ENCODE measurements at places on chromosomes 2 and 18. TPM values are rescaled to one million over a fixed set of nuclear protein-coding genes. Genes with fewer than 3 reads are reported as not detected.

The SATB2 gene
- 1.3 TPM for total RNA-seq

The KLHL41 gene
- 0.36 TPM for total RNA-seq

The TMEM214 gene
- 43.7 TPM for total RNA-seq

The TNFAIP6 gene
- 49.1 TPM for total RNA-seq

The PEX13 gene
- total RNA-seq, result 32.7 TPM

The IL36A gene
- total RNA-seq, result not detected

The HAAO gene
- not detected for total RNA-seq

The DAPL1 gene
- total RNA-seq, result not detected

The THOC1 gene
- 17.0 TPM for total RNA-seq

The TBR1 gene
- total RNA-seq, result not detected

The ATP8B1 gene
- 19.7 TPM for total RNA-seq

The TMEM185B gene
- total RNA-seq, result 23.3 TPM

The SLC38A11 gene
- not detected for total RNA-seq

The TRAF3IP1 gene
- 15.2 TPM for total RNA-seq

The RHBDD1 gene
- total RNA-seq, result 7.0 TPM

The RNF144A gene
- total RNA-seq, result 1.9 TPM

The DLGAP1 gene
- 0.65 TPM for total RNA-seq

The ERBB4 gene
- total RNA-seq, result not detected

The SLC5A7 gene
- not detected for total RNA-seq

The OR6B2 gene
- not detected for total RNA-seq

The DOK6 gene
- total RNA-seq, result 3.1 TPM

The STEAP3 gene
- total RNA-seq, result 5.0 TPM

The DARS1 gene
- total RNA-seq, result 83.6 TPM

The LRATD1 gene
- total RNA-seq, result 0.49 TPM

The ASTL gene
- total RNA-seq, result not detected

The LAMA3 gene
- total RNA-seq, result 1.8 TPM

The TMEM131 gene
- 29.5 TPM for total RNA-seq

The TPO gene
- total RNA-seq, result not detected

The CAPN10 gene
- total RNA-seq, result 15.9 TPM

The C1QL2 gene
- total RNA-seq, result not detected

The MOGAT1 gene
- not detected for total RNA-seq

The MSGN1 gene
- total RNA-seq, result not detected

The SF3B6 gene
- total RNA-seq, result 121 TPM

The DSG4 gene
- not detected for total RNA-seq

The TTN gene
- under 0.01 TPM for total RNA-seq

The MFSD2B gene
- not detected for total RNA-seq

The ZNF385B gene
- total RNA-seq, result not detected

The STPG4 gene
- total RNA-seq, result not detected

The DNAJC5G gene
- total RNA-seq, result not detected

The CD302 gene
- 31.8 TPM for total RNA-seq

The PLCD4 gene
- 1.3 TPM for total RNA-seq

The IL18RAP gene
- under 0.01 TPM for total RNA-seq

The ARHGEF4 gene
- 4.9 TPM for total RNA-seq

The REEP1 gene
- total RNA-seq, result not detected

The DYSF gene
- total RNA-seq, result 6.3 TPM

The CRYGD gene
- total RNA-seq, result not detected

The ADRA2B gene
- total RNA-seq, result 0.16 TPM

The IL1R1 gene
- 301 TPM for total RNA-seq

The IL1RL2 gene
- total RNA-seq, result 1.4 TPM

The PCARE gene
- total RNA-seq, result not detected

The ANKRD62 gene
- total RNA-seq, result not detected

The COL3A1 gene
- total RNA-seq, result 10,579 TPM

The APLF gene
- total RNA-seq, result 1.3 TPM

The WDR35 gene
- total RNA-seq, result 4.3 TPM

The CXCR1 gene
- not detected for total RNA-seq

The NAGK gene
- total RNA-seq, result 92.8 TPM

The TEX44 gene
- total RNA-seq, result not detected

The IL1RL1 gene
- total RNA-seq, result 25.8 TPM

Data from cardiac atrium fibroblast (primary cell).